ENCODE measurements at places on chromosomes 3 and 15.

GRCh38 chr3:117010318-117010717, 300.7 kb downstream of the TUSC7 start:
- no peak for DNase-seq

GRCh38 chr3:127158614-127159229, 34.2 kb upstream of the PRR23E start:
- DNase-seq, result peak; percentile 85

GRCh38 chr3:60729056-60729455, 522.2 kb downstream of the FHIT start:
- DNase-seq, result no peak

GRCh38 chr3:177904621-177905020, 631.6 kb upstream of the KCNMB2 start:
- DNase-seq, result no peak

DNA sequence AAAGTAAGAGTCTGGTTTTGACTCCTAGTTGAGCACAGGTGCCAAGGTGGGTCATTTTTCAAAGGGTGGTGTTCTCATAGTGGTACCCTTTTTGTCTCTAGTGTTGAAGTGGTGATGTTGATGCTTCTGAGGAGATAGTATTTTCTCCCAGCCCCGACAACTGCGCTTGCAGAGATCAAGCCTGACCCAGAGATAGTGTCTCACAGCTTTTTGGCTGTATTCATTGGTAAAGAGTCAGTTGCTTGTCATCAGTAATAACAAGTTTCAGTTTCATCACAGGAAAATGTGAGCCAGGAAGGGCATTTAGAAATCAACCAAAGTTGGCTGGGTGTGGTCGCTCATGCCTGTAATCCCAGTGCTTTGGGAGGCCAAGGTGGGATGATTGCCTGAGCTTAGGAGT, 139.3 kb downstream of the NFKBIZ start:
- DNase-seq, result no peak

Data from COR-L47 (cell line).